ENCODE measurements at places on chromosomes 6 and 20. TPM values are rescaled to one million over a fixed set of nuclear protein-coding genes. Genes with fewer than 3 reads are reported as not detected.

- no peak for DNase-seq
Measured at GRCh38 chr6:54847799-54848597, 1.4 kb downstream of the FAM83B start.

Gene C6orf132
- not detected for total RNA-seq

Gene DEFB132
- not detected for total RNA-seq

GRCh38 chr20:62014488-62014775 is 51.2 kb downstream of the TAF4 start:
- no peak for DNase-seq

GRCh38 chr6:35202066-35202546 is 11.7 kb upstream of the SCUBE3 start:
- DNase-seq = no peak
